Mucosa of gallbladder (tissue), 1 donor: ENCODE measurements at places on chromosomes 7 and 10. TPM values are rescaled to one million over a fixed set of nuclear protein-coding genes. Genes with fewer than 3 reads are reported as not detected.
A peak's percentile ranks its signal among the peaks of the same experiment; 100 is the strongest.

The IL6 gene
- 0.52 TPM for total RNA-seq

The ZNF503 gene
- 15.9 TPM for total RNA-seq

DNA sequence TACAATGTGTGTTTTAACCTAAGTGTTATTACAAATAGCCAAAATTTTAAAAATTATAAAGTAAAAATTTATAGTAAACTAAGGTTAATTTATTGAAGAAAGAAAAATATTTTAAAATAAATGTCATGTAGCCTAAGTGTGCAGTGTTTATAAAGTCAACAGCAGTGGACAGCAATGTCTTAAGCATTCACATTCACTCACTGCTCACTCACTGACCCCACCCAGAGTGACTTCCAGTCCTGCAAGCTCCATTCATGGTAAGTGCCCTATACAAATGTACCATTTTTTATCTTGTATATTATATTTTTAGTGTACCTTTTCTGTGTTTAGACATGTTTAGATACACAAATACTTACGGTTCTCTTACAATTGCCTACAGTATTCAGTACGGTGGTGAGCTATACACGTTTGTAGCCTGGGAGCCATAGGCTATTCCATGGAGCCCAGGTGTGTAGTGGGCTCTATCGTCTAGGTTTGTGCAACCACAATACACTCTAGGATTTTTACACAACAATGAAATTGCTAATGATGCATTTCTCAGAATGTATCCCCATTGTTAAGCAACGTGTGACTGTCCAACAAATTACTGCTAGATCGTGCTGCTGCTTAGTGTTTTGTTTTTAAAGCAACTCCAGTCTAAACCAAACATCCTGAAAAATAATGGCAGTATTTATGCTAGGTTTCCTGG lies 108.9 kb upstream of the NAMPT start:
- no peak for DNase-seq

- no peak for DNase-seq
These were observed 19.7 kb upstream of the NKX2-3 start for GRCh38 chr10:99513061-99513460.

GRCh38 chr10:71480662-71481061 lies 83.9 kb downstream of the CDH23 start:
- no peak for DNase-seq

DNA sequence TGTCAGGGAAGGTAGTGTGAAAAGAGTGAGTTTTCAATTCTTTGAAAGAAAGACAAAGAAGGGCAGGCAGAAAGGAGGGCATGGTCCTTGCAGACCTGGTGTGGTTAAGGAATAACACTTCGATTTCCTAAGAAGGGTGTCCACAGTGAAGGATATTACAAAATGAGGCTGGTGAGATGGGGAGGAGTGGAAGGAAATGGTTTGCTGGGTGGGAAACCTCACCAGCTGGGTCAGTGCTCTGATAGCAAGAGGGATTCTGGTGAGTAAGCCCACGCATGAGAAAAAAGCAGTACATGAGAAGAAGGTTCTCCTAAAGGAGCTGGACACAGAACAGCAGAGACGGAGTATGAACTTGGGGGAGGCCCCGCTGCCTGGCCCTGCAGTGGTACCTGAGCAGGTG lies 230.6 kb upstream of the PLXNA4 start:
- DNase-seq, result no peak

GRCh38 chr10:115024371-115024770 lies 68.8 kb upstream of the ATRNL1 start:
- DNase-seq, result no peak

- DNase-seq, result no peak
These were observed 110.0 kb downstream of the SORBS1 start for GRCh38 chr10:95451150-95451549.

DNA sequence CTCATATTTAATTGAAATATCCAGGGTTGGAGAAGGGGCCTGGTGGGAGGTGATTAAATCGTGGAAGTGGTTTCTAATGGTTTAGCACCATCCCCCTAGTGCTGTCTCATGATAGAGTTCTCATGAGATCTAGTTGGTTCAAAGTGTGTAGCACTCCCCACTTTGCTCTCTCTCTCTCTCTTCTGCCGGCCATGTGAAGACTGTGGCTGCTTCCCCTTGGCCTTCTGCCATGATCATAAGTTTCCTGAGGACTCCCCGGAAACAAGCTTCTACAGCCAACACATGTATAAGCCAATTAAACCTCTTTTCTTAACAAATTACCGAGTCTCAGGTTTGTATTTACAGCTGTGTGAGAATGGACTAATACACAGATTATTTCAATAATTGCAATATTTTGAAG lies 305.8 kb upstream of the KCND2 start:
- no peak for DNase-seq

DNA sequence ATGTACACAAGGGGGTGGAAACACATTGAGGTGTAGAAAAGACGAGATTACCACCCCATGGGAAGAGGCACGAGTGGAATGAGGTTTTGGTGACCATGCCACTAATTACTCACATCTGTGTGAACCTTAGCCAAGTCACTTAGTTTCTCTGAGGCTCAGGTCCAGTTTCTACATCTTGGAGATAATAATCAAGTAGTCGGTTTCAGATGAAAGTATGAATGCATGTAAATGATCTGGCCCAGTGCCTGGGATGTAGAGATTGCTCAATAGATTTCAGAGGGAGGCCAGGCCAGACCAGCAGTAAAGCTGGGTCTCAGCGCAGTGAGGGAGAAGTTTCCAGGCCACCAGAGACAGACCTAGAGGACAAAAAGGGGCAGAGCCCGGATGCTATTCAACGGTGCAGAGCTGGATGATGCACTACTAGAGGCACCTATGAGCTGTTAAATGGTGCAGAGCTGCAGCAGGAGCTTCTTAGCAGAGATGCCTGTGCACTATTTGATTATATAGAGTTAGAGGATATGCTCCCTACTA lies 725.1 kb downstream of the GRID1 start:
- peak; percentile 59 for DNase-seq
